SW 1271 (cell line): ENCODE measurements at places on chromosomes 2 and 18.

DNA sequence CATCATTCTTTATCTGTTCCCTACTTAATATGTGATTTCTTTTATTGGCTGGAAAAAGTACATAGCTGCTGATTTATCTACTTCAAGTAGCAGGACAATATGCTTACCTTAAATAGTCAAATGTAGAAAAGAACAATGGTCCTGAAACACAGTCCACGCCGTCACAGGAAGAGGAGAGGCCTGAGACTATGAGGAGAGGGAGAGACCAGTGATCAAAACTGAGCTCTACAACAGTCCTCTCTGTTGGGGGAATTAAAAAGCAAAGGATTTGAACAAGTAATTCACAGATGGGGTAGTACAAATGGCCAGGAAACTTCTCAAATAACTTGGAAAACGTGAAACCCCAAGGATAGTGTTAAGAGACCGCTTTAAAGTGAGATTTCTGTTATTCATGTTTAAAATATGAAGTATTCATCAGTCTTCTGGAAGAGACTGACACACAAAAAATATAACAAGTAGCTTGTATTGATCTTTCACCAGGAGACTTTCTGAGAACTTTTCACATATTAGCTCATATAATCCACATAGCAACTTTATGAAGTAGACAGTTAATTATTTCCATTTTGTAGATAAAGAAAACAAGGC lies 20.2 kb downstream of the SCYGR8 start:
- DNase-seq: no peak

GRCh38 chr2:181054843-181055242 lies 74.4 kb downstream of the UBE2E3 start:
- DNase-seq: no peak

DNA sequence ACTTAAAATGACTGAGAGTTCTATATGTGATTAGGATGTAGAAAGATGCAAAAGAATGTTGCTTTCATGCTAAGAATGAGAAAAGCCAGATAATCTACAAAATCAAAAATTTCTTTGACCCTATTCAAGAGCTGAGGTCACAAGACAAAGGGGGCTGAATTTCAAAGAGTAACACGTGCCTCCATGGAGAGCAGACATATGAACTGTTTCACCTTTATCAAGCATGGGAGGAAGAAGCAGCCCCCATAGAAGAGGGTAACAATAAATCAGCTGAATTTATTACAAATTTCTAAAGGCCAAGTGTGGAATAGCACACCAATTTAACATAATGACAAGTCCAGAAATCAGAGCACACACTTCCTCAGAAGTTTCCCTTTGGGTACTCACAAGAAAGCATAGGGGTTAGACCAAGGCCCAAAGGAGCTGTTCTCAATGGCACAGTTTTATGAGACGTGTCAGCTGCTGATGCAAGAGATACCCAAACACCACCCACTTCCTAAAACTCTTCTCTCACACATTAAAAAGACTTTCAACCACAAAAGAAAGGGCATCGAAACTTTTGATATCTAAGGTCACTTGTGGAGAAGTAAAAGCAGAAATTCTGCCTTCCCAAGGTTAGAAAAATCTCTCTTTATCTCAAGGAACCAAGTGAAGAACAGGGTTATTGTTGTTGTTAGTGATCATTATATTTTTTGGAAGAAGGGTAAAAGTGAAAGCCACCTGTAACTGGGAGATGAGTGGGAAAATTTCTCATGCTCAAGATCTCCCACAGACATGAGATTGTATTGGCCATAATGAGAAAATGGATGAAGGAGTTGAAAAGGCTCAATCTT lies 950.1 kb downstream of the TRIB2 start:
- DNase-seq: no peak

GRCh38 chr2:33420726-33421125 lies 55.7 kb upstream of the RASGRP3 start:
- DNase-seq: no peak

DNA sequence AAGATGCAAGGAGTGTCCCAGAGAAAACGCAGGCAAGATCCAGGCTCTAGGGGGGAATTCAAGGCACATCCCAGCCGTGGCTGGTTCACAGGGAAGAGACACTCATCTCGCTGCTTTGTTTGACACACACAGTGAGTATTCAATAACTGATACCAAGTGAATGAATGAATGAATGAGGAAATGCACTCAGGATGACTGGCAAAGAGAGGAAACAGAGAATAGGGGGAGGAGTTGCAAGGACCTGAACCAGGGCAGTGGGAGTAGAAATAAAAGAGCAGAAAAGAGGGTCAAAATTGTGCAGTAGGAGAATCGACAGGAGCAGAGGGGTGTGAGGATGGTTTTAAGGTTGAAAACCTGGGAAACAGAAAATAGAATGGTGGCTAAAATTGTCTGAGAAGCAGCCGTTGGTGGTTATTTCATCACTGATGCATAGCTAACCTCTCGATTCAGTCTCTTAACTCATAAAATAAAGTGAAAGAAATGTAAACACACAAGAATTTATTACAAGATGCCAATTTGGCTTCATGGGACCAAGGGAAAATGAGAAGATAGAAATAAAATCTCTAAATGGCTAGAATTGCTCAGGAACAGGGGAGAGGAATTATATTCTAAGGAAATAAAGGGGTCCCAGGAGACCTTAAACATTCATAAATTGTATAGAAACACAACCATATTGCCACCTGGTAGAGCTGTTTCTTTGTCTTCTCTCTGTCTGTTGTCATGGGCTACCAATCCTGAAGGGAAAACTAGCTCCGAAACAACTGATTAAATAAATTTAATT lies 63.9 kb upstream of the PHLPP1 start:
- DNase-seq: no peak

DNA sequence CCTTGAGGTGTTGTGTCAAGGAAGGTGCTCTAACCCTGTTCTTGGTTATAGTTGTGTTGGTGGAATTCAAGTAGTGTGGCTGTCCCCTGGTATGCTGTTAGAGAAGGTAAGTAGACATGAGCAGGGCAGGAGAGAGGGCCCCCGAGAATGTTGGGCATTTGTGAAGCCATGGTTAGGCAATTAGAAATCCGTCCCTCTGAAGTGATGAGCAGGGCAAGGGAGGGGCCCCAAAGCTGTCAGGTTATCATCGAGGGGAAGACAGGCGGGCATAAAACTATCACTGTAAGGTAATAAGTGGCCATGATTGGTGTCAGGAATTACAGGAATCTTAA lies 5.2 kb downstream of the XRCC5 start:
- DNase-seq: no peak
